GM13976 (cell line): ENCODE measurements at places on chromosomes 16 and 17.

- DNase-seq: no peak
Observed at GRCh38 chr16:89120281-89120680, 26.6 kb downstream of the ACSF3 start.

DNA sequence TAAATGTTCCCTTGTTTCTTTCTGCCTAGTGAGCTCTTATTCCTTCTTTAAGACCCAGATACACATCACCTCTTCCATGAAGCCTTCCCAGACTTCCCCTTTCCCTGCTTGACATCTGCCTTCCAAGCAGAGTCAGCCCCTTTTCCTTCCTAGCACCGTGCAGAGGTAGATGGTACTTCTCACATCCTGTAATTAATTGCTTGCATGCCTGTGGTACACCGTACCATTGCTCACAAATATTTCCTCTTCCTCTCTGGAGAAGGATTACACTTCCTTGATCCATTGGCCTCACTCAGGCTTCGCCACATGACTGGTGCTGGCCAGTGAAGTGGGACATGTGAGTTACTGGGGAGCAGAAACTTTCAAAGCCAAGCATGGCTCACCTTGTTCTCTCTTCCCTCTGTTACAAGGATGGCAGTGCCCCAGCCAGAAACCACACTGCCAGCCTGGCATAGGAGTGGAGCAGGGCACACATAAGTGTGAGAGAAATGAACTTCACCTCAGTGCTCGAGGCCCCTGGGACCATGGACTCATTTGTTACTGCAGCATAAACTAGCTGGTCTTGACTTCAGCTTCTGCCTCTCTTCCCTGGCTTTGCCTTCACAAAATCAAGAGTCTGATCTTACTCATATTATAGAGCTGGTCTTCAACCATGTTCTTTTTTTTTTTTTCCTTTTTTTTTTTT lies 44.0 kb downstream of the SOST start:
- DNase-seq: no peak

GRCh38 chr16:79628501-79628975 lies 28.0 kb upstream of the MAF start:
- DNase-seq: peak; percentile 15

GRCh38 chr17:77404812-77405581 lies 264.2 kb downstream of the SEC14L1 start:
- peak; percentile 94 for DNase-seq

DNA sequence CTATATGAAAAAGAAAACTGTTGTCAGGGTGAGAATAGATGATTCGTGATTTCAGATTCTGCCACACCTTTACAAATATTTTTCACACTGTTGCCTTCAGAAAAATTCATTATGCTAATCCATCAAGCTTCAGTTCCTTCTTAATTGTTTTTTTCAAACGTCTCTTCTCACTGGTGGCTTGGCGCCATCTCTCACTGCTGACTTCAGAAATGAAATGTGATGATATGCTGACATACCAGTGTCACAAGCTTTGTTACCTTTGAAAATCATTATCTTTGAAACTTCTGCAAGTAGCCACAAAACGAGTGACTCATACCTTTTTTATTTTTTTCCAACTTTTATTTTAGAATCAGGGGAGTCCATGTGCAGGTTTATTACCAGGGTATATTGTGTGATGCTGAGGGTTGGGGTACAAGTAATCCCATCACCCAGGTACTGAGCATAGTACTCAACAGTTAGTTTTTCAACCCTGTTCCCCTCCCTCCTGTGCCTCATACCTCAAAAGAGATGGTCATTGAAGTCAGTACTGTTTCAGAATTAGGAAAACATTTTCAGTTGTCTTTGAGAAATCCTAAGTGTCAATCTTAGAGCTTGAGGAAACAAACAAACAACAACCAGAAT lies 14.0 kb upstream of the KRT222 start:
- no peak for DNase-seq

- DNase-seq: no peak
Observed at GRCh38 chr16:55559933-55560516, 6.5 kb upstream of the CAPNS2 start.

GRCh38 chr16:20611975-20612481 lies 35.9 kb upstream of the ACSM2B start:
- no peak for DNase-seq

DNA sequence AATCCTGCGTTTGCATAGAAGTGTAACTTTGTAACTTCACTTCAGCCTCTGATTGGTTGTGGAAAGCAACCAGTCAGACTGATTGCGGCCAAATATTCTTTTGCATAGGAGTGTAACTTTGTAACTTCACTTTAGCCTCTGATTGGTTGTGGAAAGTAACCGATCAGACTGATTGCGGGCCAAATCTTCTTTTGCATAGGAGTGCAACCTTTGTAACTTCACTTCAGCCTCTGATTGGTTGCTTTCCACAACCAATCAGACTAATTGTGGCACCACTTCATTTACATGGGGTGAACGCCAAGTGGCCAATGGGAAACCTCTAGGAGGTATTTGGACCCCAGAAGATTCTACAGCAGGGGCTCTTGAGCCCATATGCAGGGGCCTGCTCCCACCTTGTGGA lies 1.8 kb upstream of the TMEM98 start:
- no peak for DNase-seq

- DNase-seq: no peak
Observed at GRCh38 chr16:21239646-21240045, 6.1 kb downstream of the ANKS4B start.

GRCh38 chr16:16163571-16163970 lies 59.7 kb downstream of the ABCC6 start:
- DNase-seq: no peak

DNA sequence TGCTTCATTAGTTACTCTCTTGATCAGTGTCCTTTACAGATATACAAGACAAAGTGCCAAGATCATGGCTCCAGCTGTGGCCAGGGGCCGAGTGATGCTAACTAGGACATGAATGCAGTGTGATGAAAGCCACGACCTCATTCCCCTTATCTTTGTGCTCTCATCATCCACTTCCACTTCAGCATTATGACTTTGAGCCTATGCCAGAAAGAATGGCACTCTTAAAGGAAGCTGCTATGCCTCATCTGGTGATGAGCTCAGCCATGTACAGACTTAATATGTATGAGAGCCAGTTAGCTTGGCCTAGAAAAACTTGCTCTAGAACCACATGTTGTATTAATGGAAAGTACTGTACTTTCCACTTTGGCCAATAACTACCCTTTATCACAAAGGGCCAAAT lies 179.1 kb downstream of the TOX3 start:
- no peak for DNase-seq

DNA sequence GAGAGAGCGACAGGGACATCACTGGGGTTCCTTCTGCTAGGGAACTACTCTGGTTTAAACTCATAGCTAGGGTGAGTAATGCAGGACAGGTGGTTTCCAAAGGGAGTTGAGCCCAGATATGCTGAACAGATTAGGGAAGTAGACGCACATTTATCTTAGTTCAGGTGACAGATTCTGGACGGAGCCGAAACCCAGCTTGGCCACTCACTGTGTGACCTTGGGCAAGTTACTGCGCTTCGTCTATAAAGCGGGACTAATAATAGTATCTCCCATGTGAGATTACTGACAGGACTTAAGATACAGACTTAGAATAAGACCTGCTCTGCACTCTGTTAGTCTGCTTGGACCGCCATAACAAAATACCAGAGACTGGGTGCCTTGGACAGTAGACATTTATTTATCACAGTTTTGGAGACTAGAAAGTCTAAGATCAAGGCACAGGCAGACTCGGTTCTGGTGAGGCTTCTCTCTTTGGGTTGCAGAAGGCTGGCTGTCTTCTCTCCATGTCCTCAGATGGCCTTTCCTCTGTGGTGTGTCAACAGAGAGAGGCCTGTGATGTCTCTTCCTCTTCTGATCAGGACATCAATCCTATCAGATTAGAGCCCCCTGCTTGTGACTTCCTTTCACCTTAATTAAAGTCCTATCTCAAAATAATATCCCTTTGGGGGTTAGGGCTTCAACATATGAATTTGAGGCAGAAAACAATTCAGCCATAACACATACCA lies 12.1 kb downstream of the SCNN1G start:
- no peak for DNase-seq

DNA sequence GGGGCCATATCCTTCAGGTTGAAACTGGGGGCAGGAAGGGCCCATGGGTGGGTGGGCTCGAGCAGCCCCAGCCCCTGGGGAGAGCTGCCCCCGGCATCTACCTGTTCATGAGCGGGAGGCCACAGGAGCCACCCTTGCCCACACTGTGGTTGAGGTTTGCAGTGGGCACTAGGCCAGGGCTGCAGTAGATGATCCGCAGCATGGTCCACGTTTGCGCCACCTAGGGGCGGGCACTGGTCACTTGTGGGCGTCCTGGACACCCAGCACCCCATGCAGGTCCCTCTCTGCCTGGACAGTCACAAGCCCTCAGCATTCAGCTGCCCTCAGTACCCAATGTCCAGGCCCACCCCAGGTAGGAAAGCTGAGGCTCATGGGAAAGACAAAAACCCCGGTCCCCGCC lies 1.8 kb upstream of the JMJD8 start:
- no peak for DNase-seq
